ENCODE measurements at places on chromosomes 11 and 22. TPM values are rescaled to one million over a fixed set of nuclear protein-coding genes. Genes with fewer than 3 reads are reported as not detected.

DNA sequence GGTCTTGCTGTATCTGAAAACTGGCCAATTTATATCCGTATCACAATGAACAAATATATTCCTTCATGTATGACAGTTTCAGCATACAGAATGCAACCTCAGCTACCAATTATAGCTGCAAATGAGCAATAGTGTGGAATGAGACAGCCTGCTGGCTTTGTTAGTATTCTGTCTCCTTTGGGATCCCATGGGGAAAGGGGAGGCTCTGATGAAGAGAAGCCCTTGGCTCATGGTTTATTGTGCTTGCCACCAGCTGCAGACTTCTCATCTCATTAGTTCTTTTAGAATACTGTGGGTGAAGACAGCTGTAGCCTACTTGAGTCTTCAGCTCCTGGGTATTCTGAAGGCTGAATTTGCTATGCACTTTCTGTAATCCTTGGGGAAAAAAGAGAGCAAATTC is 42.4 kb downstream of the PITPNB start:
- no peak for DNase-seq

GRCh38 chr22:23408321-23408720 is 171.8 kb downstream of the IGLL1 start:
- DNase-seq = no peak

- DNase-seq = no peak
Measured at GRCh38 chr11:46352063-46352841, 5.0 kb downstream of the DGKZ start.

DNA sequence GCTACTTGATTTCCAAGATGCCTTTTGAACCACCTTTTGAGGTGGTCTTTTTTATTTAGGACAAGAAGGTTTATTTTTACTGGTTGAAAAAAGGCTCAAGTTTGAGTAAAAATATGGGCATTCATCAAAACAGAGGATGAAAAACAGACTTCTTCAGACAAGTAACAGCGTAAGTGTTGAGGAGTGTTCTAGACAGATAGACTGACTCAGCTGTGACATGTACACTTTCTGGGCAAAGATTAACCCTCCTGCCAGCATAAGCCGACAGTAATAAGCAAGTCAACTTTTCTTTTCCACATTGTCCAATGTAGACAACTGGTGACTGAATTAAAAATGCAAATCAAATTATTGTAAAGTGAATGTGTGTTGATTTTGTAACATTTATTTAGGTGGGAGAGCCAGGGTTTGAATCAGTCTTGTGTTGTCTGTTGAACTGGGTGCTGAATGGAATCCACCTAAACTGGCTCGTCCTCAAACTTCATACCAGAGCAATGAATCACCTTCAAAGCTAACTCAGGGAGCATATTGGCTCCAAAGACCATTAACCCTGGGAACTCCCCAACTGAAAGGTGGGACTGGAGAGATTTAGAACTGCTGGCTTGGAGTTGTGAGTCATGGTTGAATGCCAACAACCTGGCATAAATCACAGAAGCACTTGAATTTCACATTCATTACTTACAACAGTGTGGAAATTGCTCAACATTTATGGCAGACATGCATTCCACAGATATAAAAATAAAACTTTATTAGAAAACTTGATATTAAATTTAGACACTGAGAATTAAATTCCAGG is 377.0 kb downstream of the ETS1 start:
- peak; percentile 82 for DNase-seq

The OR52A5 gene
- polyA plus RNA-seq = not detected

DNA sequence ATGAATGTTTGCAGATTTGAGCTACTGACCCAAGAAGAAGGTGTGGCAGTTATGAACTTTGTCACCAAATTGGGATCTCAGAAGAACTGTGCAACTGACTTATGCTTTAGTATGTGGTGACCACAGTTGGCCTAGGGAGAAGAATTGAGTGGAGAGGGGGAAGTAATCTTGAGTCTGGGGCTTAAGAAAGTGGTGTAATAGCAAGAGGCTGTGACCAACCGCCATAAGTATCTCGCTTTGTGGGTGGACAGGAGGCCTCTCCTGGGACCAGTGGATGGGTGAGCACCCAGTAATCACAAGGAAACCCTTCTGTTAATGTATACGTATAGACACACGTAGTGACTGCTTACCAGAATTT is 12.7 kb upstream of the IL10RA start:
- DNase-seq = no peak

- DNase-seq = no peak
Measured at GRCh38 chr11:94635072-94635471, 67.9 kb downstream of the PIWIL4 start.
